ENCODE measurements at places on chromosomes 3 and 15.
A peak's percentile ranks its signal among the peaks of the same experiment; 100 is the strongest.

- no peak for DNase-seq
These were observed 11.4 kb downstream of the LAMP3 start for GRCh38 chr3:183151086-183151485.

GRCh38 chr3:176867681-176868663 lies 329.3 kb downstream of the TBL1XR1 start:
- no peak for DNase-seq

GRCh38 chr3:65837604-65838003 lies 201.1 kb downstream of the MAGI1 start:
- DNase-seq, result no peak

GRCh38 chr3:141413801-141414689 lies 45.7 kb downstream of the ZBTB38 start:
- peak; percentile 51 for DNase-seq

DNA sequence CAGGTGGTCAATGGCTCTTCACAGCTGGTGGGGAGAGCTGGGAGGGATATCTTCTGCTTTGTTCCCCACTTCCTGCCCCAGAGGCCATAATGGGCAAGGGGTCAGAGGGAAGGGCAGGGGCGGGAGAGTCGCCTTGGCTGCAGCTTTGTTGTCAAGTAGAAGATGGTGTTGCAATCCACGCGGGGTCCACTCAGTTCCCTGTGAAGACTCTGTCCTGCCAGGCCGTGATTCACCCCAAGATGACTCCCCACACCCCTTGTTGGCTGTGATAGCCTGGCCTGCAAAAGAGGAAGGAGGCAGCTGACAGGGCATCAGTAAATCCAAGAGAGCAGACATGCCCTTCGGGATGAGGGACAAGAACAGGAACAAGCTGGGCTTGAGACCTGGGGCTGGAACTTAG lies 6.9 kb downstream of the GALNT15 start:
- peak; percentile 58 for DNase-seq

- no peak for DNase-seq
These were observed 20.1 kb downstream of the SRGAP3 start for GRCh38 chr3:9229325-9229724.
